ENCODE measurements at places on chromosomes 5 and 9.
A peak's percentile ranks its signal among the peaks of the same experiment; 100 is the strongest.

DNA sequence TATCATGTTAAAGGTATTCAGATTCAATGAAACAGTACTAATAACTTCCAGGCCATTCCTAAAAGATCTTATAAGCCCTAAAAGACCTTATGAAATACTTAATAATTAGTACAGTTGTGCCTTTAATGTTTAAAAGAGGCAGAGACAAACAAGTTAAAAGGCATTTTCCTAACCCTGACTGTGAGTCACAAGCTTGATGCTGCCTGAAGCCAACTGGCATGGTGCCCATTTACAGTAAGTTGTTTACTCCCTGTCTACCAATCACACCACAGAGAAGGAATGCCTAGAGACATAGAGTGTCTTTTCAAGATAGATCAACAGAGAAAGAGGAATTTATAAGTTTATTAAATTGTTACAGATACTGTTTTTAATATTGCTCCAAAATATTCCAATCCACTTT, 47.8 kb downstream of the NR3C1 start:
- peaks cover 54% of the 10 kb centered on the region for H3K4me1 ChIP-seq
- H3K36me3 ChIP-seq, result peaks cover 5% of the 10 kb centered on the region
- H3K27me3 ChIP-seq, result no peaks in the 10 kb centered on the region
- no peak overlapping the region for H3K27ac ChIP-seq
- DNase-seq, result no peak

DNA sequence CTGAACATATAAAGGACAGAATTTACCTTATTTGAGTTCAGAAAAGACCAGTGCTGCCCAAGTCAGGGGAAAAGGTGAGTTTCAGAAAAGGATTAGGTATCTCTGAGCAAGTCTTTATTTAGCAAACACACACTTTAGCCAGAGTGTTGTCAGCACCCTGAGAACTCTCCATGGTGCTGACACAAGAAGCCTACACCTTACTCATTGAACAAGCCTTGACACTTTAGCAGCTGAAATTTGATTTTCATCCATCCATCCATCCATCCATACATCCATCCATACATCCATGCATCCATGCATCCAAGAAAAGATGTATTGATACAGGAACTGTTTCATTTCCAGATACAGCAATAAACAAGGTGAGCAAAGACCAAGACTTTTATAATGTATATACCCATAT, 311.2 kb downstream of the TRIM32 start:
- DNase-seq, result no peak
- no peaks in the 10 kb centered on the region for H3K36me3 ChIP-seq
- H3K27me3 ChIP-seq, result no peaks in the 10 kb centered on the region

- H3K27me3 ChIP-seq, result peaks cover 7% of the 10 kb centered on the region
- H3K36me3 ChIP-seq, result no peaks in the 10 kb centered on the region
- H3K27ac ChIP-seq, result no peak overlapping the region
- H3K4me1 ChIP-seq, result peaks cover 2% of the 10 kb centered on the region
- H3K4me3 ChIP-seq, result no peak overlapping the region
These were observed 314.1 kb upstream of the PANK3 start for GRCh38 chr5:168893283-168893682.

GRCh38 chr9:28365728-28366127, 792.4 kb upstream of the C9orf72 start:
- no peaks in the 10 kb centered on the region for H3K36me3 ChIP-seq
- no peak for DNase-seq
- H3K4me1 ChIP-seq, result no peaks in the 10 kb centered on the region
- no peak overlapping the region for H3K27ac ChIP-seq
- H3K4me3 ChIP-seq, result no peak overlapping the region

- H3K27me3 ChIP-seq, result peaks cover 3% of the 10 kb centered on the region
- H3K27ac ChIP-seq, result no peak overlapping the region
- no peak overlapping the region for H3K4me3 ChIP-seq
- no peaks in the 10 kb centered on the region for H3K4me1 ChIP-seq
- no peaks in the 10 kb centered on the region for H3K36me3 ChIP-seq
These were observed 90.6 kb upstream of the HAND1 start for GRCh38 chr5:154568589-154568988.

DNA sequence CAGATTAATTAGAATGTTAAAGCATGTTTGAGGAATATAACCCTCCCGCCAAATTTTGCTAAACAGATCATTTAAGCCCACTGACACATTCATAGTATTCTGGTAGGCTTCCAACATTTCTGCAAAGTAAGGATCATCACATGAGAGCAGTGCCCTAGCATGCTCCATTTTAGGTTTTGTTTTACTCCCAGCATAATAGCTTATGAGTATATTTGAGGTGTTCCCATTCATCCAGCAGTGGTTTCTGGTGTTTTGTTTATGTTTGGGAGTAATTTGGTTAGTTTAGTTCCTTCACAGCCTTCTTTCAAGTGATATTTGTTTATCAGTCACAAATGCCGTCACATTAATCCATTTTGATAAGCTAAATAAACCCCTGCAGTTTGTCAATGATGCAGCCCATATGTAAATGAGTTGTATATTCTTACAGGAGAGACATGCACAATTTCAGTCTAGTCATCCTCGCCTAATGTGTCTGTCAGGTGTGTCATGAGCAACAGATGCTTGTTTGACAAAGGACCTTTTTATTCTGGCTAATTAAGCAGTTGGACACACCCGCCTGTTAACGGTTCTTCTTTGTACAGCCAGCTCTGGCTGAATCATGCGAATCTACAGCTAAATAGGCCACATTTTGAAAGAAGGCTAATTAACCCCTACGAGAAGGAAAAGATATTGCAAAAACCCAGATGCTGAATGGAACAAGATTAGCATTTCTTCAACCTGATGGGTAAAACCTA, 124.4 kb downstream of the RFX3 start:
- peaks cover 11% of the 10 kb centered on the region for H3K36me3 ChIP-seq
- H3K4me1 ChIP-seq, result peaks cover 17% of the 10 kb centered on the region
- no peaks in the 10 kb centered on the region for H3K27me3 ChIP-seq

DNA sequence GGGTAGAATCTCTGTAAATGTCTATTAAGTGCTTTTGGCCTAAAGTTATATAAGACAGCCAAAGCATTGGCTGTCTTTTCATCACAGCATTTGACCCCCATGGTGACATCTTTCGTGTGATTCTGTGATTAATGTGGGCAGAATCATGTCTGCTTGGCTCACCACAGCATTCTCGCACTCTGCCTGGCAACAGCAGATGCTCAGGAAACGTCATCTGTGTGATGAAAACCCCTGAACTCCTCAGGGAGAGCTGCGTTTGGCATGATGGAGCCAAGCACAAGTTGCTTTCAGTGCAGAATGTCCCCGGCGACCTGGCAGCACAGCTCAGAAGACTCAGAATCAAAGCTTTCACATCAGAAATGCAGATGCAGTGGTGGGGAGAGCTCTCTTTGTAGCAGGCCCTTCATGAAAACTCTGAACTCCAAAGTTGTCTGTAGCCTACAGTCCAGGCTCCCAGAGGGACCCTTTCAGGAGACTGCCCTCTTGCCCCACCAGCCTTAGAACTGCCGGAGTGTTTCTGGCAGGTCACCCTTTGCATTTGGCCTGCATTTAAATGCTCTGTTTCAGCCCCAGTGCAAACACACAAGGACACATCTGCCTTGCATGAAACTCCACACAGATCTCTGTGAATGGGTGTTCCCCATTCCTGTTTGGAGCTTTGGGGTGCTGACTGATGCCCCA, 155.6 kb upstream of the PANK3 start:
- H3K27me3 ChIP-seq, result peaks cover 17% of the 10 kb centered on the region
- H3K4me1 ChIP-seq, result no peaks in the 10 kb centered on the region
- H3K4me3 ChIP-seq, result no peak overlapping the region
- H3K36me3 ChIP-seq, result peaks cover 1% of the 10 kb centered on the region
- no peak for DNase-seq

DNA sequence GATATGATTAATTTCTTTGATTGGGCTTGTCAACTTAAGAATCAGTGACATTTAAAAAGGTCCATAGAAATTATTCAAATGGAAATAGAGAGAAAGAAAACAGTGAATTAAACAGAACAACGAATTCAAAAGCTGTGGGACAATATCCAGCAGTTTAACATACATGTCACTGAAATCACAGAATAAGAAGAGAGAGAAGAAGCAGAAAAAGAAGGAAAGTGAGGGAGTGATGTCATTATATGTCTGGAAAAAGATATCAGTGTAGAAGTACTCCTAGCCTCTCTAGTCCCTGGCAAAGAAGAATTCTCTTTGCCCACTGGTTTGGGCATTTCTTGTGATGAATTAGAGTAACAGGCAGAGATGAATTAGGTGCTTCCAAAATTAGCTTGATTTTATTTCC, 109.2 kb upstream of the ABCA1 start:
- no peak for DNase-seq
- H3K27me3 ChIP-seq, result peaks cover 7% of the 10 kb centered on the region
- no peak overlapping the region for H3K27ac ChIP-seq
- H3K4me3 ChIP-seq, result no peak overlapping the region

DNA sequence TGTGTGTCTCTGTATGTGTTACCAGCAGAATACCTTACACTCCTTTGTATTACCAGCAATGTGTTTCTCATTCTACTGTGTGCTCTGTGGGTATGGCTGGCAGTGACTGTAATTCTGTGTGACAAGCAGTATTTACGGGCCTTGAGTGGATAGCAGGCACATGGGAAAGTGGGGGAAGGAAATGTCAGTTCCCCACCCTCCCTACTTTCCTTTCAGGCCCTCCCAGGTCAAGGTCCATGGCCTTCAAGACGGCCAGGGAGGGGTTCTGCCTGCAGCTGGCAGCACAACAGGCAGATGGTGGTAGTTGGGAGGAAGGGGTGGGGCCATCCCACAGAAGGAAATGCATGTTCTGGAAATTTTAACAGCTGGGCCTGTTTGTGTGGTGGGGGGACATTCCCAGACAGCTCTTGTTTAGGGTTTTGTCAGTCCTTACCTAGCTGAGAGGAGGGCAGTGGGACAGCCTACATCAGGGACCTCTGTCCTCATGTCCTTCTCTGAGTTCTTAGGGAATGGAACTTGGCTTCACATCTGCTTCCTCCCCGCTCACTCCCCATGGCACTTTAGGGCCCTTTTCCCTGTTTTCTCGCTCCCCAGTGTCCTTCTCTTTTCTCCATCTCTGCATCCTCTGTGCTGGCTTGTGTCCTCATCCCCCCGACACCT, 14.6 kb upstream of the TNIP1 start:
- peaks cover 5% of the 10 kb centered on the region for H3K27me3 ChIP-seq
- no peak overlapping the region for H3K4me3 ChIP-seq
- peaks cover 48% of the 10 kb centered on the region for H3K36me3 ChIP-seq
- no peak for DNase-seq

DNA sequence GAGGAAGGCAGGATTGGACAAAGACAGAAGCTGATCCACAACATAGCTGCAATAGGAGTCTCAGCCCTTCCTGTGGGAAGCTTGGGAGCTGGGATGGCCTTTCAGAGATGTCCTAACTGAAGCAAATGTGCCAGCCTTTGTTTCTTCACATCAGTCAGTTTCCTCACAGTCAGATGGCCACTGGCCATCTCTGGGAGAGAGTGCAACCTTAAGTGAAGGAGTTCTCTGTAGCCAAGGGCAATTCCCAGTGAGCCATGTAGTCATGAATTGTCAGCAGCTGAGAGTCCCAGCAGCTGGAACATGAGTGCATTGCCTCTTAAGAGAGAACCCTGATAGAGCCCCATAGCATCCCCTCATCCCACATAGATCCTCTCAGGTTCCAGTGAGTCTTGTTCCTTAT, 89.1 kb upstream of the LIFR start:
- H3K4me1 ChIP-seq, result peaks cover under 1% of the 10 kb centered on the region
- H3K4me3 ChIP-seq, result no peak overlapping the region
- H3K36me3 ChIP-seq, result no peaks in the 10 kb centered on the region
- DNase-seq, result no peak

- H3K27ac ChIP-seq, result no peak overlapping the region
- no peaks in the 10 kb centered on the region for H3K27me3 ChIP-seq
- H3K36me3 ChIP-seq, result peaks cover 62% of the 10 kb centered on the region
- no peak overlapping the region for H3K4me3 ChIP-seq
- no peaks in the 10 kb centered on the region for H3K4me1 ChIP-seq
- DNase-seq, result no peak
These were observed 16.1 kb upstream of the COL23A1 start for GRCh38 chr5:178606269-178606668.

GRCh38 chr9:131839281-131840084, 99.6 kb upstream of the RAPGEF1 start:
- DNase-seq, result peak; percentile 39
- H3K4me1 ChIP-seq, result peaks cover 12% of the 10 kb centered on the region
- H3K36me3 ChIP-seq, result no peaks in the 10 kb centered on the region
- peak overlapping the region; percentile 79 for H3K27ac ChIP-seq

DNA sequence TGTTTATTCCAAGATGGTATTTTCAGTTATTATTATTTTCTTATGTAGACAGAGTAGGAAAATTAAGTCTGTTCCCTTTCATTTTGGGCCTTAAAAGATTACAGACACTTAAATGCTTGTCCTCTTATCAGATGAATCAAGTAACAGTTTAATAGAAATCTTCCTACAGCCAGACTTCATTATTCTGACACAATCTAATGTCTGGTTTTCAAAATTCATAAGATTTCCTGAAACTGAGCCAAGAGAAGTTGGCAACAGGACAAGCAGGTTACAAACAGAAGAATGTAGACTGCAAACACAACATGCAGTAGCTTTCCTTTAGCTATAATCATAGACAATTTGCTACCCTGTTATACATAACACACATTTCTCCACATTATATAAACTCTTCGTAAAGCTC, 130.5 kb downstream of the FBXL17 start:
- no peak overlapping the region for H3K27ac ChIP-seq
- H3K4me3 ChIP-seq, result no peak overlapping the region
- H3K4me1 ChIP-seq, result no peaks in the 10 kb centered on the region
- no peak for DNase-seq

GRCh38 chr5:55159763-55160492, at the start of gene GPX8:
Gene GPX8 (plus strand): TSS chr5:55160171. CDS start chr5:55160193, 22 bp downstream.
- peak; percentile 61 for DNase-seq
- no peaks in the 10 kb centered on the region for H3K36me3 ChIP-seq

DNA sequence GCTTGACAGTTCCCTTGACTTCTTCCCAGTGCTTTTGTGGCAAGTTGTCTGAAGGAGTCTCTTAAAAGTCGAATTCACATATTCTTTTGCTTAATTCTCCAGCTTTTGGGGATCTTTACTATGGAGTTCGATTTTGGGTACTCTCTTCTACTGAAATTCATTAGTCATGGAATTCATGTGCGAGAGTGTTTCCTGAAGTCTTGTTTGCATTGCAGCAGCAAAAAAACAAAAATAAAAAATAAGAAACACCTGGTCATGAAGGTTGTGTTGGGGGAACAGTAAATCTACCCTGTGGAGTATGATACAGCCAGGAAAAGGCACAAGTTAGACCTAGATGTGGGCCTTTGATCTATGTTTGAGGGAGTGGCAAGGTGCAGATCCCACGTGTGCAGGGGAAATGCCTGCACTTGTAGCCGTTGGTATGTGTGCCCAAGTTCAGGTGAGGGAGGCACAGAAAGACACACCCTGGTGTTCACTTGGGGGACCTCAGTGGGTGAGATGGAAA, 55.2 kb downstream of the CFAP77 start:
- H3K27me3 ChIP-seq, result peaks cover 19% of the 10 kb centered on the region
- no peak for DNase-seq
- H3K27ac ChIP-seq, result no peak overlapping the region
- H3K4me3 ChIP-seq, result no peak overlapping the region

GRCh38 chr5:115069087-115069968, 100.4 kb downstream of the TRIM36 start:
- no peak for DNase-seq
- H3K27me3 ChIP-seq, result peaks cover 4% of the 10 kb centered on the region
- H3K36me3 ChIP-seq, result no peaks in the 10 kb centered on the region
- peaks cover 10% of the 10 kb centered on the region for H3K4me1 ChIP-seq
- H3K27ac ChIP-seq, result no peak overlapping the region
- H3K4me3 ChIP-seq, result no peak overlapping the region

Measured in activated CD8-positive, alpha-beta T cell treated with anti-CD3 and anti-CD28 coated beads, Interleukin-2, amount 10 ng/mL, durations not matched to agents 7 days and 5 days (primary cell).